Activated naive CD4-positive, alpha-beta T cell treated with anti-CD3 and anti-CD28 coated beads, Interleukin-2, amount 50 U/mL, for 72 hours (primary cell): ENCODE measurements at places on chromosomes 1 and 21. TPM values are rescaled to one million over a fixed set of nuclear protein-coding genes. Genes with fewer than 3 reads are reported as not detected.

The AIDA gene
- total RNA-seq = 52.9 TPM

The PTAFR gene
- 0.06 TPM for total RNA-seq

The LORICRIN gene
- total RNA-seq = not detected

The LCK gene
- total RNA-seq = 208 TPM

GRCh38 chr1:87404296-87404695 lies 75.6 kb downstream of the LMO4 start:
- no peak for DNase-seq

GRCh38 chr1:77447669-77448068 lies 165.8 kb downstream of the AK5 start:
- no peak for DNase-seq

DNA sequence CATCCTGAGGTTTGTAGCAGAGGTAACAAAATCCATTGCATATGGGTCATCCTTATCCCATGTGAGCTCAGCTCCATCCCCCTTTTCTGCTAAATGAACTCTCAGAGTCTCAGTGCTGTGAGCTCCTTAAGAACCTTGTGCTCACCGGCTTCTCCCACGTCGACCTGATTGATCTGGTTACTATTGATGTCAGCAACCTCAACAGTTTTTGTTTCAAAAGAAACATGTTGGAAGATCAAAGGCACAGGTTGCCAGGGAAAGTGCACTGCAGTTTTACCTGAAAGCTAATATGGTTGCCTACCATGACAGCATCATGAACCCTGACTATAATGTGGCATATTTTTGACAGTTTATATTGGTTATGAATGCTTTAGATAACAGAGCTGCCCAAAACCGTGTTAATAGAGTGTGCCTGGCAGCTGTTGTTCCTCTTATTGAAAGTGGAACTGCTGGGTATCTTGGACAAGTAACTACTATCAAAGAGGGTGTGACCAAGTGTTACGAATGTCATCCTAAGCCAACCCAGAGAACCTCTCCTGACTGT lies 131.4 kb downstream of the HS2ST1 start:
- peak; percentile 48 for DNase-seq

- DNase-seq = no peak
Observed at GRCh38 chr1:21260405-21261125, 29.7 kb downstream of the ECE1 start.

GRCh38 chr1:89454845-89455521 lies 69.6 kb upstream of the LRRC8B start:
- peak; percentile 64 for DNase-seq

DNA sequence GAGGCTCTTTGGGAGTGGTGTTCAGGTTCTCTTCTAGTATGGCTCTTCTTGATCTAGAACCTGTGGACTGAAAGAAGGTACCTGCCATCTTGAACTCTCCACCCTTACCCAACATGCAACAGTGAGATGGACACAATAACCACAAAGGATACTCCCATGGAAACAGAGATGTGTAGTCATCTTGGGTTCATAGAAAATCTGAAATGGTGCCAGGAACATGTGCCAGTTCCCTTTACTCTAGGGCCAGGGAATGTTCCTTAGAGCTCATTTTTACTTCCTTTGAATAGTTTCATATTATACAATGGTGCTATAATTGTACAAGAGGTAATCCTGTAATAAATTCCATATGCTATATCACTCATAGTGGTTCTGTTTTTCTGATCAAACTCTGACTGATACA lies 13.2 kb upstream of the SCYL3 start:
- no peak for DNase-seq

GRCh38 chr1:212238552-212238951 lies 46.7 kb upstream of the PPP2R5A start:
- no peak for DNase-seq

GRCh38 chr1:23515905-23516304 lies 15.1 kb downstream of the E2F2 start:
- DNase-seq = no peak

- no peak for DNase-seq
Observed at GRCh38 chr1:248703674-248704073, 1.1 kb upstream of the OR14I1 start.

GRCh38 chr21:44267655-44268142 lies 6.0 kb upstream of the DNMT3L start:
- no peak for DNase-seq
